ENCODE measurements at places on chromosomes 7 and 10.

DNA sequence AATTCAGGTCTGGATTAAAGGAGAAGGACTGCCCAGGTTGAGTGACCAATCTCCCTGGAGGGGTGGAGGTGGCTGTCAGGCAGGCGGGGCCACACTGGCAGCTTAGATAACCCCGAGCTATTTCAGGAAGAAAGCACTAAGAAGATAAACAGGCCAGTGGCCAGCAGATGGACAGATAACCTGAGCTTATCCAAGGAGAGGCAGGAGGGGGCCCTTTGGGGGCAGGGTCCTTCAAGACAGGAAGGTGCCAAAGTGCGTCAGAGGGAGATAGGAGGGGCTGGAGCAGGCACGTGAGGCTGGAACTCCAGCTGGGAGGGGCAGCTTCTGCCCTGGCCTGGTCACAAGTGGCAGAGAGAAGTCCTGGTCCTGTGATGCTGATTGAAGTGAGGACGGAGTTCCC is 29.8 kb upstream of the PODXL start:
- DNase-seq = no peak

GRCh38 chr7:76151932-76152331 is 49.8 kb upstream of the SRRM3 start:
- no peak for DNase-seq

- DNase-seq = no peak
Measured at GRCh38 chr7:4868493-4868892, 6.7 kb upstream of the PAPOLB start.

GRCh38 chr7:157669768-157670351 is 333.1 kb downstream of the DNAJB6 start:
- DNase-seq = no peak

- DNase-seq = no peak
Measured at GRCh38 chr10:123570898-123571515, 95.1 kb upstream of the GPR26 start.

GRCh38 chr7:41167836-41168235 is 535.1 kb downstream of the INHBA start:
- no peak for DNase-seq

GRCh38 chr7:134051020-134051419 is 76.1 kb upstream of the LRGUK start:
- no peak for DNase-seq

GRCh38 chr7:150934045-150934766 is 43.9 kb downstream of the KCNH2 start:
- no peak for DNase-seq

DNA sequence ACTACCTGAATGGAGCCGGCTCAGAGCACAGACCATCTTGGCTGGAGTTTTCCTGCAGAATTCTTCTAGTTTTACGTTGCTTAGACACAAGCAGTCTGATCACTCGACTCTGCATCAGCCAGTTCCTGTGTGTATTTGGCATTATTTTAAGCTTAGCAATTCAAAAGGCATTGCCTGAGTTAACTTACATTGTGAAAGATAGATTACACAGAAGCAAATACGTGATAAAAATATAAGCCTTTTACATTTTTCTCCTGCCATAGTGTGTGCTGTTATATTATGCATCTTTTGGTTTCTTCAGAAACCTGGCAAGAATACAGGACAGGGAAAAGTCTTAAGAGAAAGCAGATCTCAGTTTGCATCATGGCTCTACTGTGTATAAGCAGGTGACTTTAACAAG is 98.1 kb downstream of the LRRC4 start:
- no peak for DNase-seq

- DNase-seq = peak; percentile 54
Measured at GRCh38 chr10:32207544-32207943, 139.4 kb downstream of the EPC1 start.

DNA sequence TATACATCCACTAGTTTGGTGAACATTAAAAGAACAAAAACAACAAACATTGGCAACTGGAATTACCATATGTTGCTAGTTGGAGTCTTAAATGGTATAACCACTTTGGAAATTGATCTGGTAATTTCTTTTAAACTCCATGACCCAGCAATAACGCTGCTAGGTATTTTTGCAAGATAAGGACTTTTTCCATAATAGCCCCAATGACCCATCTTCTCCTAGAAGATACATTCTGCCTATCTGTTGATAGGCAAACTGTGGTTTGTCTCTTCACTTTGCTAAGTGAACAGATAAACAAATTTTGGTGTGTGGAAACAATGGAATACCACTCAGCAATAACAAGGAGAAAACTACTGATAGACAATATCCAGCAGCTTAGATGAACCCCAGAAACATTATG is 30.6 kb upstream of the MTURN start:
- DNase-seq = no peak

DNA sequence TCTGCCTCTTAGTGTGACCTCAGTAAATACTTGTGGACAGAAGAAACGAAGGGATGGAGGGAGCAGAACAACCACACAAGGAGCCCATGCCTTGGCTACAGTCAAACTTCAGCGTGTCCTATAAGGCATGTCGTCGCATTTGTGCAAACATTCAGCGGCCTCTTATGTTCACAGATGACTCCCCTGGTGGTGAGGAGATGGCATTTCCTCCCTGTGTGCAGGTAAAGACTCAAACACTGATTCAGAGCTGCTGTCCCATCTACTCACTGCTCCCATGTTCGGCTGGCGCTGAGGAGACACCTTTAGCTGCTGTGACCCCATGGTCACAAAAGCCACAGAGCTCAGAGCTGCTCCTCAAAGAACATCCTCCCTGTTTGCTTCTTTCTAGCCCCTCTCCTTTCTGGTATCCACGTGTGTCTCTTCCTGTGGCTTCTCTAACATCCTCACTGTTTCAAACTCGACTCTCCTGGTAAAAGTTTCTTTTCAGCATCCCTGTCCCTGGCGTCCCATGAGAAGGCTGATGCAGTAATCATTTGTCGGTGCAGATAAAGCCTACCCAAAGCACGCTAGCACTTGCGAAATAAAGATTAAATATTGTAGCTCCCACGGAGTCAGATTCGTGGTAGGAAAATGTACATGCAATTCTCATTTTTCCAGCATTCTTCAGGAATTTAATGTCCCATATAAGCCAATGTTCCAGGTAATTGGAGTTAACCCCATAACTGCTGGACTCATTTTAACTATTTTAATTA is 124.9 kb upstream of the NEBL start:
- DNase-seq = no peak

GRCh38 chr7:117230276-117231046 is 92.4 kb downstream of the WNT2 start:
- DNase-seq = no peak

GRCh38 chr10:119165171-119166117 is at the start of gene SFXN4:
Gene SFXN4 (minus strand): TSS chr10:119165714. CDS start chr10:119165647, 67 bp downstream.
- peak; percentile 74 for DNase-seq

GRCh38 chr10:9684186-9684585 is 1333.5 kb upstream of the CELF2 start:
- DNase-seq = no peak

- DNase-seq = no peak
Measured at GRCh38 chr7:167090-167855, 25.1 kb upstream of the FAM20C start.

DNA sequence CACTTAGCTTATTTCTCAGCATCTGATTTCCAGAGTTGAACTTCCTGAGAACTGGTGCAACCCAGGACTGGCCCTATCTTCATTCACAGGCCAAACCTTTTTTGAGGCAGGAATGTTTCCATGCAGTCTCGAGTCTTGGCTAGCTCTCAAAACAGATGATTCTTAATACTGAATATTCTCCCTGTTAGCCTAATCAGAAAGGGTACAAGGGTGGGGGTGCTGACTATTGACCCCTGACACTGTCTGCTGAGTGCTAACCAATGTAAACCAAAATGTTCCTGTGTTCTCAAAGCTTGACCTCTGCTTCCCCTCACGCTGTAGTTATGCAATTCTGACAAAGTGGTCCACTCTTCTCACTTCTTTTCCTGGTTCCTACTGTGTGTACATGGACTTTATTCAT is 25.3 kb downstream of the VWDE start:
- no peak for DNase-seq

- DNase-seq = no peak
Measured at GRCh38 chr7:46982928-46983327, 599.0 kb downstream of the TNS3 start.

GRCh38 chr10:66405566-66405965 is 520.3 kb upstream of the LRRTM3 start:
- no peak for DNase-seq

DNA sequence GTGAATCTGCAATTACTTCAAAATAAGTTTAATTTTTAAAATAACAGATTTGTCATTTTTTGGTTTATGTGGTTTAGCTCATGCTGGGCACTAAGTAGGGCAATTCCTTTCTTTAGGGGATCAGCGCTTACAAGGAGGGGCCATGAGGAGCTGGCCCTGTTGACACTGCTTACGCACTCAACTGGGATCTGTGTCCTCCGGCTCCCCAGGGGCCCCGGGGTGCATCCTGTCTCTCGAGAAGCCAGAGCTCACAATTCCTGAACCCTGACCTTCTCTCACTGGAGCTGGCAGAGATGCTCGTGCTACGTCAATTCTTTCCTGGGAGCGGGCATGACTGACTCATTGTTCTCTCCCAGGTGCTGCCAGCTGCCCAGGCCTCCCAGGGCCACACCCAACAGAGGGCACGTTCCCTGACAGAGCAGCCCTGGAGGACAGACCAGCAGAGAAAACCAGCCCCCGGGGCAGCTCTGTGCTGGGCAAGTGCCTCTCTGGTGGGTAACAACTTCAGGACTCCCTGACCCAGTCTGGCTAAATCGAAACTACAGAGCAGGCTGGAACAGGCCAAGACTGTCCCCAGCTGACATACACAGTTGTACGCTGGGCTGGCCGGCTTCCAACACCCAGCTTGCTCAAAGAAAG is 36.8 kb downstream of the CTBP2 start:
- no peak for DNase-seq

- DNase-seq = no peak
Measured at GRCh38 chr7:139230484-139230773, 608 bp upstream of the UBN2 start.

DNA sequence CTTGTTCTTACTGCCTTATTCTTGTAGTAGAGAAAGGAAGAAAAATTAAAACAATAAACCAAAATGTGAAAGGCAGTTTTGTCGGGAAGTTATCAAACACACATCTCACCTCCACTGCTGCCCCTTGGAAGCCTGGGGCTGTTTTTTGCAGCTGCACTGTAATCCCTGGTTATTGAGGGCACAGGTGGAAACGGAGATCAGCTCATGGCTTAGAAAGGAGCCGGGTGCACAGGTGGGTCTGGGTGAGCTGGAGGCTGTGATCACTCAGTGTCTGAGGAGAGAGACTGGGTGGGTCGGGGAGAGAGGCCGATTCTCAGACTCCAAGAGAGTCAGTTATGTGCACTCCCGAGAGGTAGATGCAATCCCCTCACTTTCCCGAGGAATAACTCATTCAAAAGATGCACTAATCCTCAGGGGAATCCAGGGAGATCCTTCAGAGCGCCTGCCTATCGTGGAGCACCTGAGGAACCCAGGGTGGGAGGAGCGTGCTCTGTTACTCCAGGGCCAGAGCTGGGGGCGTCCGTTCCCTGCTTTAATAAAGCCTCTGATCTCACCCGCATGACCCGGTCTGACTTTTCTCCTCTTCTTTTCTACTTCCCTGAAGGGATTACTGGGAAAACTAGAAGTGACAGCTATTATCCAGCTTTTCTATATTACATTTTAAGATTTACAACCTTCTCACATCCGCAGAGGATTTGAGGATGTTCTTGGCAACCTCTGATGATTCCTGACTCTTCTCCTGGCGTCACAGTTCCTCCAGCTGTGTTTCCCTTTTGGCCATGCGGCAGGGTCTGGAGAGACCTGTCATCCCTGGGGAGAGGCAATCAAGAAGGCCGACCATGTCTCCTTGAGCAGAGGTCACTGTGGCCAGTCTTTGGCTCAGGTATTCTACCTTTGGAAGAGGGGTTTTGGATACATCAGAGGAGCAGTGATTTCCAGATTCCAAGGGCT is 82.1 kb downstream of the CAMK1D start:
- no peak for DNase-seq

- DNase-seq = no peak
Measured at GRCh38 chr10:133129859-133130495, 30.0 kb upstream of the KNDC1 start.

- DNase-seq = no peak
Measured at GRCh38 chr10:7421526-7421925, 10.7 kb upstream of the SFMBT2 start.

DNA sequence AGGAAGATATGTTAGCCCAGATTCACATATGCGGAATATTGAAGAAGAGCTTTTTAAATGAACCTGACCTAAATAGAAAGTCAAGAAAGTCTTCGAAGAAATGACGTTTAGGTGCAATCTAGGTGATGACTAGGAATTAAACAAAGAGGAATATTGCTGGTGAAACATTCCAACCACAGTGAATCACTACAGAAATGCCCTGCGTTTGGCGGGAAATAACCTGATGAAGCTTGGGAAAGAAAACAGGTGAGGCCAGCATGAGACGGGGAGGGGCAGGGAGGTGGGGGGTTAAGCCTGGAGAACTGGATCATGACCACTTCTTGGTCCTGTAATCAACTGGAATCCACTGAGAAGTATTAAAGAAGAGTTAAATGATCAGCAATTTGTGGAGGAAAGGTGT is 299.4 kb upstream of the VSTM2A start:
- no peak for DNase-seq

- peak; percentile 44 for DNase-seq
Measured at GRCh38 chr7:37354656-37355131, 94.0 kb downstream of the ELMO1 start.

- no peak for DNase-seq
Measured at GRCh38 chr10:107451047-107451446, 286.5 kb upstream of the SORCS1 start.

DNA sequence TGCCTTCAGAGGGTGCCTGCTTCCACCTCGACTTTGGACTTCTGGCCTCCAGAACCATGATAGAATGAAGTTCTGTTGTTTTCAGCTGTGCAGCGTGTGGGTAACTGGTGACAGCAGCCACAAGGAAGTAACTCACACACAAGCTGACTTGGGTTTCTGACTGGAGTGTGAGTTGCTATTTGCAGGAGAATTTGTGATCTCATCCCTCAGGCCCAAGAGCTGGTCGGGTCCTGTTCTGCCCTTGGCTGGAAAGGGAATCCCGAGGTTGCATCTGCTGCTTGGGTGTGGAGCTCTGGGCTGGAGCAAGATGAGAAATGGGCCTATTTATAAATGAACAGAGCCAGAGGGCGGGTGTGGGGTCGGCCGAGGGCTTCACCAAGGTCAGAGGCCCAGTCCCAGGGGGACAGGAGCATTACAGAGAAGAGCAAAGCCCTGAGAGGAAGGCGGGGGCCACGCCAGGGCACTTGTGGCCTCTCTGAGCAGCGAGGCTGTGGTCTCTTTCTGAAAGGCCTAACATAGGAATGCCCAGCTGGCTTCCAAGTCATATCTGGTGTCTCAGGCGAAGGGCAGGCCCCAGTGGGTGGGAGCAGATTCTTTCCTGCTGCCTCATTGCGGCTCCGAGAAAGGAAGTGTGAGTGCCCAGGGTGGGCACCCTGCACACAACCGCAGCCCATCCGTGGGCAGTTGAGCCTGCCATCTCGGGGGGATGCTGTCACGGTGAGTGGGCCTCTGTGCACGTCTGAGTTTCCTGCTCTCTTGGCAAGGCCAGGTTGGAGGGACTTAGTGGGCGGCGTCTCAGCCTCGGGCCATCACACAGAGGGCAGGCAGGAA is 26.5 kb upstream of the C10orf71 start:
- DNase-seq = no peak

GRCh38 chr7:80428161-80429054 is 83.5 kb downstream of the GNAT3 start:
- DNase-seq = no peak
